ENCODE measurements at places on chromosomes 7 and 10. TPM values are rescaled to one million over a fixed set of nuclear protein-coding genes. Genes with fewer than 3 reads are reported as not detected.
A peak's percentile ranks its signal among the peaks of the same experiment; 100 is the strongest.

Gene NKX6-2
- not detected for total RNA-seq

DNA sequence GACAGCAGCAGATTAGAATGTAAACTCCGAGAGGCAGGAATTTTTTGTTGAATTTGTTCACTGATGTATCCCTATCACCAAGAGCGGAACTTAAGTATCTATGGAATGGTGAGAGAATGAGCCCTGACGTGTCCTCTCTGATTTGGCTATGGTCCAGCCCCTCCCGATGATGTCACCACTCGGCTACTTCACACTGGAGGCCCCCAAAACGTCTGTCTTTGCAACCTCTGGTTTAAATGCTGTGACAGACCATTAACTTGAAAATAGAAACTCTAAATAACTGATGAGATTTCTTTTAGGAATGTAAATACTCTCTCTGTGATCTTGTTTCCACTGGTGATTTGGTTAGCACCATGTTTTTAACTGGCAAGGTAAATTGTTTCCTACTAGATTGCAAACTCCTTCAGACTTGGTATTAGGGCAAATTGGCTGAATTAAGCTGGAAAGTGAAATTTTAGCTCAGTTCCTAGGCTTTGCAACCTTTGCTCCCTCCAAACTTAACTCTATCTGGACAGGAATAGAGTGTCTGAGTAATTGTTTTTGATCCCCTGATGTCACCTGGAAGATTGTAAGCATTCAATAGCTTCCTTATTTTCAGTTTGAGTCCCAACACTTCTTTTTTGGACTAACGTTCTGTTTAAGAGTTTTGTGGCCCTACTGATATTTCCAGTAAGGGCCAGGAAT, 19.1 kb downstream of the SLC16A12 start:
- H3K27me3 ChIP-seq: no peaks in the 10 kb centered on the region
- DNase-seq: peak; percentile 34
- H3K4me1 ChIP-seq: no peaks in the 10 kb centered on the region
- no peak overlapping the region for H3K4me3 ChIP-seq
- peak overlapping the region; percentile 27 for H3K27ac ChIP-seq
- no peaks in the 10 kb centered on the region for H3K36me3 ChIP-seq

DNA sequence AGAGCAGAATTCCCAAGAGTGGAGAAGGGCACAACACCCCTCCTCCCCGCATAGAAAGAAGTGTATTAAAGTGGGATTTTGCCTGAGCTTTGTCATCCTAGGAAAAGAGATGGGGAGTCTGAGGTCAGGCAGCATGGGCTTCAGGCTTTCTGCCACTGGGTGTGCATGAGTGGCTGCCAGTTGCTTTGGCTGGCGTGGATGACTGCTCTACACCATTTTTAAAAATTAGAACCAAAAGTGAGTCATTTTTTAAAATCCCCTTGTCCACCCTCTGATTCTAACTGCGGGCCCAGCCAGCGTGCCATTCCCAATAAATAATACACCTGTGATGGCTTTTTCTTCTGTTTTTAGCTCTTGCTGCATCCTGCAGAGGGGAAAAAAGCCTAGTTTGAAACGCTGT, 13.4 kb downstream of the SLC29A3 start:
- H3K4me3 ChIP-seq: no peak overlapping the region
- H3K36me3 ChIP-seq: no peaks in the 10 kb centered on the region
- no peak for DNase-seq
- no peaks in the 10 kb centered on the region for H3K4me1 ChIP-seq
- no peak overlapping the region for H3K27ac ChIP-seq

Gene BICC1
- total RNA-seq: 6.9 TPM

Gene GRID1
- 0.24 TPM for total RNA-seq

Gene TBL2
- 16.1 TPM for total RNA-seq

DNA sequence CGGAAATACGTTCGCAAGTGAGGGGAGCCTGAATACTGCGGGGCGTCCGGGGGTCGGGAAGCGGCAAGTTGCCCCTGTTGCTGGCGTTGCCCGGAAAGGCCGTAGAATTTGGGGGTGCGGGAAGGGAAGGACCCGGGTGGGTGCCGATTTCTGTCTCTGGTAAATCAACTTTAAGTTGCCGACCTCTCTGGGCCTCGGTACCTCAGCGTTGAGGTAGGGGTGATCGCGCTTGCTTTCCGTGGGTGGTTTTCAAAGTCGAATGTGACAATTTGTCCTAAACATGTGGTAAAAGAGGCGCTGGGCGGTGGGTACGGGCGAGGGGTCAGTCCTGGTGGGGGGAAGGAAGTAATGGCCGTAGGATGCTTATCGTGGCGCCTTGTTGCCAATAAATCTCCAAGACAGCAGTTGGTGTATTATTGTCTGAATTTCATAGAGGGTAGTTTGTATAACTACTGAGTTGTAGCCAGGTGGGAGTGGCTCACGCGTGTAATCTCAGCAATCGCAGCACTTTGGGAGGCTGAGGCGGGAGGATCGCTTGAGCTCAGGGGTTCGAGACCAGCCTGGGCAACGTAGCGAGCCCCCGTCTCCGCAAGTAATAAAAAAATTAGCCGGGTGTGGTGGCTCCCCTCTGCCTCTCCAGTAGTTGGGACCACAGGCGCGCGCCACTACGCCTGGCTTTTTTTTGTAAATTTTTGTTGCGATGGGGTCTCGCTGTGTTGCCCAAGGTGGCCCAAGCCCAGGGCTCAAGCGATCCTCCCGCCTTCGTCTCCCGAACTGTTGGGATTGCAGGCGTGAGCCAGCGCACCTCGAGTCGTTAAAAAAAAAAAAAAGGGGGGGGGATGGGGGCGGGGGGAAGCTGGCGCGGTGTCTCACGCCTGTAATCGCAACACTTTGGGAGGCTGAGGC, 644 bp downstream of the BUD23 start:
- peaks cover 25% of the 10 kb centered on the region for H3K4me1 ChIP-seq
- peaks cover 33% of the 10 kb centered on the region for H3K36me3 ChIP-seq
- DNase-seq: no peak
- H3K27ac ChIP-seq: peak overlapping the region; percentile 94

DNA sequence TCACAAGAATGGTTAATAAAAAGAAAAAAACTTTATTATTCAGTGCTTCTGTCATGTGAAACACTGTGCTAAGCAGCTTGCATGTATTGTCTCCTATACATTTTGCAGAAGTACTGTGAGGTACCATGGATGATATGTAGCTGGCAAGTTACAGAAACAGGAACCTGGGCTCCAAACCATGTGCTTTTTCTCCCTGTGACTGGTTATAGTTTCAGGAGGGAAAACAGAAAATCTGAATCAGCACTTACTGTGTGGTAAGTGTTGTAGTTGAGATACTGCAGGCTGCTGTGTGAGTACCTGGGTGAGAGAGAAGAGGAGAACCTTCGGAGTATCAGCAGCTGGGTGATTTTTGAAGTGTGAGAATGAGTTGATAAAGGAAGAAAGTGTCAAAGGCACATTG, 285.0 kb downstream of the SUGCT start:
- no peak overlapping the region for H3K27ac ChIP-seq
- H3K36me3 ChIP-seq: no peaks in the 10 kb centered on the region
- no peaks in the 10 kb centered on the region for H3K4me1 ChIP-seq
- DNase-seq: no peak

DNA sequence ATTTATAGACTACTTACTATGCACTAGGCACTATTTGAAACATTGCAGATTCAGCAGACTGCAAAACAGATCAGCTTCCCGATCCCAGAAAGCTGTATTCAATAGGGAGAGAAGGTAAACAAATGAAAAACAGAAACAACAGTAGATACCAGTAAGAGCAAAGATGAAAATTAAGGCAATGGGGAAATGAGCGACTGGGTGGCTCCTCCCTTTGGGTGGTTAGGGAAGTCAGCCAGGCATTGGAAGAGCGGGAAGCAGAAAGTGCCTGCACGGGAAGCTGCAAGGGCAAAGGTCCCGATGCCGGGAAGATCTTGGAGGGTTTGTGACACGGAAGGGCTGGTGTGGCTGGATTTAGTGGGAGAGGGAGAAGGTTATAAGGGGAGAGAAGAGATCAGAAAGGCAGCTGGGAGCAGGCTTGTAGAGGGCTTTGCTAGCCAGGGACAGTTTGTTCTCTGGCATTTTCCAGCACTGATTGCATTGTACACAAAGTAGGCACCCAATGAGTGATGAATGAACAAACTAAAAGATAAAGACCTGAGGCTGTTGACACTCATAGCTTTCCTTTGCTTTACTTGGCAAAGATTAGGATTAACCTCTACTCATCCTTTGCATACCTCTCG, 67.8 kb downstream of the NAMPT start:
- no peaks in the 10 kb centered on the region for H3K36me3 ChIP-seq
- peak overlapping the region; percentile 49 for H3K4me3 ChIP-seq
- no peaks in the 10 kb centered on the region for H3K27me3 ChIP-seq
- peak overlapping the region; percentile 89 for H3K27ac ChIP-seq
- H3K4me1 ChIP-seq: peaks cover 26% of the 10 kb centered on the region

Data from psoas muscle (tissue), 8 donors.